Hepatocyte (in vitro differentiated cells): ENCODE measurements at places on chromosomes 2 and 18. TPM values are rescaled to one million over a fixed set of nuclear protein-coding genes. Genes with fewer than 3 reads are reported as not detected.

The DSC1 gene
- total RNA-seq, result 0.30 and 0.56 TPM in 2 replicates

DNA sequence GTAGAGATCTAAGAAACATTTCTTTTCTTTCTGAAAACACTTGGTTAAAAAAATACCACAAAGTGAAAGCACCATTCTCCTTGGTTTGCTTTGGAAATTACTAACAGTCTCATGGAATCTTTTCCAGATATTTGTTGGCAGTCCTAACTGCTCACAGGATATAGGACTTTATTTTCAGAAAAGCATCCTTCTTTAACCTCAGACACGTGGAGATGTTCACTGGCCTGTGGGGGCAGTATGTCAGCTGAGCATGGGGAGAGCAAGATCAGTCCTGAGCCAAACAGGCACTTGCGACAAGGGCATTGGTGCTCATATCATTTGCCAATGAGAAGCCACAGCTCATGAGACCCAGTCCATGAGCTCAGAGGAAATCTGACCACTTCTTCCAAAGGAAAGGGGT lies 371.9 kb downstream of the NBAS start:
- H3K4me1 ChIP-seq, result no peaks in the 10 kb centered on the region
- no peaks in the 10 kb centered on the region for H3K36me3 ChIP-seq
- no peak overlapping the region for H3K4me3 ChIP-seq
- DNase-seq, result no peak
- no peak overlapping the region for H3K27ac ChIP-seq

DNA sequence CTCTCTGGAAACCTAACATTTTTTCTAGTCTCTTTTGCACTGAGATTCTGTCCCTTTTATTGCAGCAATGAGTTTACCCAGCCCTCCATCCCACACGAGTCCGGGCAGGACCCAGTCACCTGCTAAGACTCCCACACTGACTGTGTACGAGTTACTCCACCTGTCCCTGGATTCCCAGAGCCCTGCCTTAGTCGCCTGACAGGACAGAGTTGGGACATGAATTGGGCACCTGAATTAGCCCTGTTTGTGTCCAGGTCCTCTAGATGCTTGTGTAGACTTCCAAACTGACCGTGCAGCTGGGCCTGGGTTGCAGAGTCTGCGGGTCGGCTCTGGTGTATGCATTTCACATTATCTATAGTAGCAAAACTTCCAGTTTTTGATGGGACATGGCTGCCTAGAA lies 238.7 kb downstream of the VAPA start:
- H3K4me1 ChIP-seq, result no peaks in the 10 kb centered on the region
- H3K4me3 ChIP-seq, result no peak overlapping the region
- no peak overlapping the region for H3K27ac ChIP-seq
- DNase-seq, result no peak
- no peaks in the 10 kb centered on the region for H3K27me3 ChIP-seq

The OTX1 gene
- 0.07 TPM in 1 of 2 replicates, not detected in the other for total RNA-seq

DNA sequence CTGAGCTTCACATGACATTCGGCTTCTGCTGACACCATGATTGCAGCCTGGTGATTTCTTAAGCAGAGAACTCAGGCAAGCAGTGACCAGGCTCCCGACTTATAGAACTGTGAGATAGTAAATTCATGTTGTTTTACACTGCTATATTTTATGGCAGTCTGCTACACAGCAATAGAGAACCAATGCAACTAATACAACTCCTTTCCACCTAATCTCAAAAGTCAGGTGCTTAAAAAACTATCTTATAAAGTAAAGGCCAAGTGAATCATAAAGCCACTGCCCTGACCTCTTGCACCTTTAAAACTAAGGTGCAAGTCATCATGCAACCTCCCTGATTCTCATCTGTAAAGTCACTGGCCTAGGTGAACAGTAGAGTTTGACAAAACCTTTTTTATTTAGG lies 95.3 kb upstream of the GLS start:
- no peak overlapping the region for H3K4me3 ChIP-seq
- peaks cover 24% of the 10 kb centered on the region for H3K4me1 ChIP-seq
- DNase-seq, result no peak
- no peaks in the 10 kb centered on the region for H3K36me3 ChIP-seq

DNA sequence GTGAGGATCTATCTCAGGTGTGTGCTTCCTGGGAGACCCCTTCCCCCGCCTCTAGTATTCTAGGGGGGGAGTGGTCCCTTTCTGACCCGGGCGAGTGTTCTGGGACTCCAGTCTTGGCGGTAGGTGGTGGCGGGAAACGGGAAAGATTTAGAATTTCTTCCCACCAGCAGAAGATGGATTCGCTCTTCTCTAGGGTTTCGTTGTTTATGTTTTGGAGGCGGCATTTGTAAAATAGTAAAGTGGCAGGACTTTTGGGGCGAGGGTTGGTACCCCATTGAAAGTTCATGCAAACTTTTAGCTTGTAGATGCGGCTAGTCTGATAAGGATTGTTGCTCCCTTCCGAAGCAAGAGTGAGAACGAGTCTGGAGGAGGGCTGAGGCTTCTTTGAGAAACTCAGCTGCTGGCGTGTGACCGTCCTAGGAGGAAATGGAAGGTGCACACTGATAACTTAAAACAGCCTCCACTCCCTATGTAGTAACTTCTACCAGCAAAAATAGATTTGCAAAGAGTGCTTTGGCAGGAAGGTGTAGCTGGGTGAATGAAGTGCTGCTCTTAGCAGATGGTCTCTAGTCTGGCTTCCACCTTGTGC lies 412 bp downstream of the GPD2 start:
- H3K36me3 ChIP-seq, result no peaks in the 10 kb centered on the region
- peaks cover 28% of the 10 kb centered on the region for H3K4me1 ChIP-seq
- H3K4me3 ChIP-seq, result peak overlapping the region; percentile 69
- H3K27me3 ChIP-seq, result no peaks in the 10 kb centered on the region

DNA sequence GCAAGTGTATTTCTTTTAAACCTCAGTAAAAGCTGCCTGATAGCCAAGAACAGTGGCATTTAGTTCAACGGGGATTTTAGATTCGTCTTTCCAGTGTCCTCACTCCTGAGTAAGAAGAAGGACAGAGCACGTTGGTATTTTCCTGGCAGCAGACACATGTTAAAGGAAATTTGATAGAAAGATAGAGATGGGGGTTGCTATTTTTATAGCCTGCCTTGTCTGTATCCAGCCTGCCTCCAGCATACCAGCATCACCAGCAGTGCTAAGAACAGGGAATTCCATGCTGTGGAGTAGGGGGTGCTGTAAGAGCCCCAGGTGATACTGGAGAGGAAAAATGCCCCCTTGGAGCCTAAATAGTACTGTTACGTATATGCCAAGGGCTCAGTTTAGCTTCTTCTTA lies 1.1 kb upstream of the SMYD1 start:
- H3K36me3 ChIP-seq, result no peaks in the 10 kb centered on the region
- no peaks in the 10 kb centered on the region for H3K4me1 ChIP-seq

The TLX2 gene
- not detected in 2 replicates for total RNA-seq

The ANKRD36C gene
- total RNA-seq, result 24.9 and 29.6 TPM in 2 replicates

DNA sequence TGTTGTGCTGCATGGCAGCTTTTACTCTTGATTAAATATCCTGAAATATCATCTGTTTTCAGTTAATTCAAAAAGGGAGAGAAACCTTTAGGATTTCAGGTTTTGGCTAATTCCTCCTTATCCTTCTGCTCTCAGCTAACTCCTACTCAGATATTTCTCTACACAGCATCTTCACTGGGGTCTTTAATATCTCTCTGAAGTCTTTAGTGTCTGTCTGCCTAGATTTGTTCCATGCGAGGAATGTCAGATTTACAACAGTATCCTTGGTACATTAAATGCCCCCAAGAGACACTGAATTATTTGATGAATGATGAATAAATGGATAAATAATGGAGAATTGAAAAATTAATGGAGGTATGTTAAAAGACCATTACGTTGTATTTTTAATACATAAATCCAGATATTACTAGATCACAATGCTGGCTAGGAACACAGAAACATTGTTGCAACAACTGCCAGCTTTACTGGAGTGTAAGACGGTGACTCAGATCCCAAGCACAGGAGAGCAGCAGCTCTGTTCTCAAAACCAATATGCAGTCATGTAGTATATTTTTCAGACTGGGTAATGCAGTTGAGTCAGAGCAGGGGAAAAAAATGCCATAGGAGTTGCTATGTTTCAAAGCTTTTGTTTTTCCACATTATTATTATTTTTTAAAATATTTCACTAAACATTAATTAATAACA lies 388.0 kb upstream of the SYT4 start:
- H3K36me3 ChIP-seq, result no peaks in the 10 kb centered on the region
- H3K27me3 ChIP-seq, result no peaks in the 10 kb centered on the region
- peak; percentile 11 for DNase-seq
- no peaks in the 10 kb centered on the region for H3K4me1 ChIP-seq
- no peak overlapping the region for H3K27ac ChIP-seq

- no peak overlapping the region for H3K4me3 ChIP-seq
- H3K4me1 ChIP-seq, result no peaks in the 10 kb centered on the region
- no peaks in the 10 kb centered on the region for H3K27me3 ChIP-seq
- no peaks in the 10 kb centered on the region for H3K36me3 ChIP-seq
- H3K27ac ChIP-seq, result peak overlapping the region; percentile 9
Measured at GRCh38 chr18:53458944-53459580, 765.4 kb downstream of the MBD2 start.

- no peaks in the 10 kb centered on the region for H3K36me3 ChIP-seq
- H3K4me1 ChIP-seq, result peaks cover 9% of the 10 kb centered on the region
- peak overlapping the region; percentile 91 for H3K27ac ChIP-seq
- peak; percentile 35 for DNase-seq
Measured at GRCh38 chr2:72824224-72824842, 1.5 kb downstream of the EXOC6B start.

DNA sequence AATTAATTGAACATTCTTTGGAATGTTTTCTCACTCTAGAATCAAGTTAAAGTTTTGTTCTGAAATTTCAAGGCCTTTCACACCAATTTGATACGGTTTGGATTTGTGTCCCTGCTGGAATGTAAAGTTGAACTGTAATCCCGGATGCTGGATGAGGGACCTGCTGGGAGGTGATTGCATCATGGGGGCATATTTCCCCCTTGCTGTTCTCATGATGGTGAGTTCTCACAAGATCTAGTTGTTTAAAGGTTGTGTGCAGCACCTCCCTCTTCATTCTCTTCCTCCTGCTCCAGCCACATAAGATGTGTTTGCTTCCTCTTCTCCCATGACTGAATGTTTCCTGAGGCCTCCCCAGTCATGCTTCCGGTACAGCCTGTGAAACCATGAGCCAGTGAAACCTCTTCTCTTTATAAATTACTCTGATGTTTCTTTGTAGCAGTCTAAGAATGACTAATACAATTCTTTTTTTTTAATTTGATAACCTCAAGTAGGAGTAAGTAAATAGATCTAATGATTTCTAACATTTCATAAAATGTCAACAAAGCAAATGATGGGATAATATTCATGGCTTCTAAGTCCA lies 144.2 kb upstream of the CDH7 start:
- no peaks in the 10 kb centered on the region for H3K36me3 ChIP-seq
- H3K27ac ChIP-seq, result peak overlapping the region; percentile 3
- no peak overlapping the region for H3K4me3 ChIP-seq
- no peaks in the 10 kb centered on the region for H3K27me3 ChIP-seq
- no peak for DNase-seq

DNA sequence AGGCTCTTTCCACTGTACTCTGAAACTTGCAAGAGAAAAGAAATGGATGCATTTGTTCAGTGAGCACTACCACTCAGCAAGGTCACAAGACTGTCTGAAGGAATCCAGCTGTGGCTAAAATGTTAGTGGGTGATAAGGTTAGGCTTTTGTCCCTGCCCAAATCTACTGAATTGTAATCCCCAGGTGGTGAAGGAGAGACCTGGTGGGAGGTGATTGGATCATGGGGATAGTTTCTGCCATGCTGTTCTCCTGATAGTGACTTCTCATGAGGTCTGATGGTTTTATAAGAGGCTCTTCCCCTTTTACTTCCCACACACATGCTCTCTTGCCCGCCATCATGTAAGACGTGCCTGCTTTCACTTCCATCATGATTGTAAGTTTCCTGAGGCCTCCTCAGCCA lies 68.2 kb downstream of the ZNF385B start:
- no peaks in the 10 kb centered on the region for H3K27me3 ChIP-seq
- H3K27ac ChIP-seq, result no peak overlapping the region
- no peaks in the 10 kb centered on the region for H3K4me1 ChIP-seq
- DNase-seq, result no peak

- no peak overlapping the region for H3K27ac ChIP-seq
- H3K36me3 ChIP-seq, result no peaks in the 10 kb centered on the region
- H3K4me1 ChIP-seq, result no peaks in the 10 kb centered on the region
- no peak overlapping the region for H3K4me3 ChIP-seq
Measured at GRCh38 chr2:113926314-113926713, 36.4 kb downstream of the ACTR3 start.

- H3K4me1 ChIP-seq, result no peaks in the 10 kb centered on the region
- H3K27ac ChIP-seq, result no peak overlapping the region
- no peak overlapping the region for H3K4me3 ChIP-seq
- no peak for DNase-seq
- no peaks in the 10 kb centered on the region for H3K27me3 ChIP-seq
- no peaks in the 10 kb centered on the region for H3K36me3 ChIP-seq
Measured at GRCh38 chr18:50696436-50696835, 123.4 kb downstream of the MRO start.

The CNDP1 gene
- not detected in 2 replicates for total RNA-seq

The CIB4 gene
- total RNA-seq, result not detected in 2 replicates

GRCh38 chr2:238163481-238164198 lies 4.9 kb downstream of the ERFE start:
- H3K4me3 ChIP-seq, result no peak overlapping the region
- DNase-seq, result no peak
- peaks cover 4% of the 10 kb centered on the region for H3K4me1 ChIP-seq
- no peaks in the 10 kb centered on the region for H3K36me3 ChIP-seq
- peaks cover 37% of the 10 kb centered on the region for H3K27me3 ChIP-seq
- no peak overlapping the region for H3K27ac ChIP-seq

- no peaks in the 10 kb centered on the region for H3K36me3 ChIP-seq
- no peaks in the 10 kb centered on the region for H3K27me3 ChIP-seq
- no peak overlapping the region for H3K27ac ChIP-seq
- no peak overlapping the region for H3K4me3 ChIP-seq
- DNase-seq, result no peak
Measured at GRCh38 chr2:2560374-2561015, 229.4 kb upstream of the MYT1L start.

The HAAO gene
- 18.1 and 22.0 TPM in 2 replicates for total RNA-seq

GRCh38 chr2:240972636-240973521 lies 25.5 kb upstream of the SNED1 start:
- no peak for DNase-seq
- H3K27me3 ChIP-seq, result no peaks in the 10 kb centered on the region
- peak overlapping the region; percentile 51 for H3K27ac ChIP-seq
- H3K4me1 ChIP-seq, result peaks cover 6% of the 10 kb centered on the region
- H3K36me3 ChIP-seq, result no peaks in the 10 kb centered on the region

- no peaks in the 10 kb centered on the region for H3K36me3 ChIP-seq
- peak; percentile 65 for DNase-seq
- no peaks in the 10 kb centered on the region for H3K27me3 ChIP-seq
- peak within 1 kb of the TSS; percentile 10 for H3K4me3 ChIP-seq
- peak within 1 kb of the TSS; percentile 81 for H3K27ac ChIP-seq
Measured at GRCh38 chr2:223051693-223052289, at the start of gene KCNE4. Gene KCNE4, plus strand, starts transcription at chr2:223052190. Its CDS starts 641 bp downstream, at chr2:223052831.

The GALNT5 gene
- 13.9 and 16.3 TPM in 2 replicates for total RNA-seq

GRCh38 chr18:54119524-54120019 lies 104.9 kb downstream of the MBD2 start:
- no peaks in the 10 kb centered on the region for H3K27me3 ChIP-seq
- no peaks in the 10 kb centered on the region for H3K36me3 ChIP-seq
- H3K27ac ChIP-seq, result no peak overlapping the region
- H3K4me3 ChIP-seq, result no peak overlapping the region
- DNase-seq, result peak; percentile 76
- H3K4me1 ChIP-seq, result no peaks in the 10 kb centered on the region
